ENCODE measurements at places on chromosomes 5 and 9. TPM values are rescaled to one million over a fixed set of nuclear protein-coding genes. Genes with fewer than 3 reads are reported as not detected.

DNA sequence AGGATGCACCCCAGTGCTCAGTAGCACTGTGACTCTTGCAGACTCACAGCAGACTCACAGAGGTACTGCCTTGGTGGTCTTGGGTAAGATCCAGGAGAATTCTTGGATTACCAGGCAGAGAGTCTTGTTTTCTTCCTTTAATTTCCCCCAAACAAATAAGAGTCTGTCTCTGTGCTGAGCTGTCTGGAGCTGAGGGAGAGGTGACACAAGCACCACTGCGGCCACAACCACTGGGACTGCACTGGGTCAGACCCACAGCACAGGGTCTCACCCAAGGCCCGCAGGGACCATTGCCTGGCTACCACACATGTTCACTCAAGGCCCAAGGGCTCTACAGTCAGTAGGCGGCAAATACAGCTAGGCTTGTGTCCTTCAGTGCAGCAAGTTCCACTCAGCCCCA is 11.4 kb upstream of the YTHDC2 start:
- DNase-seq: no peak

The FAM78A gene
- 7.5 TPM for total RNA-seq

- no peak for DNase-seq
Observed at GRCh38 chr9:72326641-72327040, 38.4 kb downstream of the ZFAND5 start.

DNA sequence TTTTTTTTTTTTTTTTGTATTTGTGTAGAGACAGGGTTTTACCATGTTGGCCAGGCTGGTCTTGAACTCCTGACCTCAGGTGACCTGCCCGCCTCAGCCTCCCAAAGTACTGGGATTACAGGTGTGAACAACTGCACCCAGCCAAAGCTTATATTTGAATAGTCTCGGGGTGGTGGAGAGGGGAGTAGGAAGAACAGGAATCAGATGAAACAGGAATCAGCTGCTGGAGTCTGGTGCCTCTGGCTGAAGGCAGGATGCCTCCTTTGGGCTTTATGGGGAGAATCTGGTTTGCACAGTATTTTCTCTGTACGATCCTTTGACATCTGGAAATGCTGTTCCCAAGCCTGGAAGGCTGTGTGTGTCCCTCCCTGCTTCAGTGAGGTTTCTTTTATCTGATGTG is 10.9 kb downstream of the C5orf52 start:
- DNase-seq: no peak

DNA sequence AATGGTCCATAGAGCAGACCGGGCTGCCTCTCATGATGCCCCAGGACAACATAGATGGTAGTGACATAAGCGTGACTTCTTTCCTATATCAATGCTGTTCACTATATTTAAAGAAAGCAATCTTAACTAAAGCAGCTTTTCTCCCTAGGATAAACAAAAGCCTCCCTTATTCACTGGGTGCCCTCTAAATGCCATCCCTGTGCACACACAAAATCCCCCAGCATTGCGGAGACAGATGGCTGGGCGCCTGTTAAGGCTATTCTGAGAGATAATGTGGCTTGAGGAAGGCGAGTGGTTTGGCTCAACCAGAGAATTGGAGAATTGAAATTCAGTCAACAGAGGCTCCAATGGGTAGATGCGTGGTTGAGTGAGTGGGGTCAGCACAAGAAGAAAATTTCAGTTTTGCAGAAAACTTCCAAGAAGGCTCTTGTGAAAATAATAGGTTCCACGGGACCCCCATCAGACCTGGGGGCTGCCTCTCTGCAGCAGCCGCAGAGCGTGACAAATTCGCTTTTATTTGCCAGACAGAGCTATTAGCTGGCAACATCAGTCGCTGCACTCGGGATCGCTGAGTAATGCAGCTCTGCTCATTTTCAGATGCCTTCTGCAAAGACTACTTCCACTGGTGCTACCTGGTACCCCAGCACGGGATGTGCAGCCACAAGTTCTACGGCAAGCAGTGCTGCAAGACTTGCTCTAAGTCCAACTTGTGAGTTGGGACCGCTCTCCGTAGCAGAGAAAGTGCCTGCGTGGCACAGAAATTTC is 103.9 kb upstream of the ICE1 start:
- no peak for DNase-seq

The DPYSL3 gene
- 94.6 TPM for total RNA-seq

- no peak for DNase-seq
Observed at GRCh38 chr5:168409591-168410458, 76.4 kb upstream of the RARS1 start.

GRCh38 chr9:88745276-88746001 is 210.5 kb downstream of the NXNL2 start:
- DNase-seq: peak; percentile 66

DNA sequence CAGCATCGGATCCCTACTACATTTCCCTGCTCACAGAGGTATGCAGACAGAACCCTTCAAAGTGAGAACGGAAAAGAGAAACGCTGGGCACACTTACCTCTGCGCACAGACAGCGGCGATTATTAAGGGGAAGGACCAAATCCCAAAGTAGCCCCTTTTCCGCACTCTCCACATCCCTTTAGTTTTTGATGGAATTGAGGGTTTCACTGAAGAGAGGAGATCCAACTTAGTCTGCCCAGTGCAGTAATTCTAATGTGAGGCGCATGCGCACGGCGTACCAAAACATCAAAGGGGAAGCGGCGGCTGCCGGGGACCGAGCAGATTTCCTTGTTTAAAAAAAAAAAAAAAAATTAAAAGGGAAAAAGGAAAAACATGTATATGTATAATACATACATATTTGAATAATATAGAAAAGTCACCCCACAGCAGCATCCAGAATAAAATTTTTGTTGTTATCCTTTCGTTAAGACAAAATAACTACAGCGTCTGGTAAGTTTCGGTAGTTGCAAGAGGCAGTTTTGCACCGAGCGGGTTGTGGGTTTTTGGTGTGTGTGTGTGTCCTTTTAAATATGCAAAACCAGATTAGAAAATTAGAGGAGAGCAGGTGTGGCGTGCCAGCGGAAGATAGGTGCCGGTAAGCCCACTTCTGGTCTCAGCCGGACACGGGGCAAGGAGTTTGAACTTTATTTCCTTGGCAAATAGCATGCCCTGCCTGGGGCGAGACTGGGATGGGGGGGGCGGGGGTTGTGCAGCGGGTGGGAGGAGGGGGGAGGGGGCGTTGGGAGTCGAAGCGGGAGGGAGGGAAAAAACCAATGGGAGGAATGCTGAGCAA is at the start of gene GABRB2:
Gene GABRB2, minus strand, starts transcription at position 256 of the 832 bp plus-strand sequence. Its CDS starts 82 bp downstream, at position 174.
- DNase-seq: peak; percentile 55

GRCh38 chr5:119022017-119022745 is 33.8 kb upstream of the DTWD2 start:
- DNase-seq: no peak

GRCh38 chr5:116881921-116882531 is 307.4 kb upstream of the SEMA6A start:
- no peak for DNase-seq

The EIF4E1B gene
- total RNA-seq: not detected

All from mucosa of gallbladder (tissue), 1 donor.